Regular cardiac myocyte (primary cell): ENCODE measurements at places on chromosomes 16 and 17. TPM values are rescaled to one million over a fixed set of nuclear protein-coding genes. Genes with fewer than 3 reads are reported as not detected.

The PRSS33 gene
- not detected in 2 replicates for total RNA-seq

The TEX19 gene
- 0.19 TPM in 1 of 2 replicates, not detected in the other for total RNA-seq

The GRN gene
- 97.6 and 303 TPM in 2 replicates for total RNA-seq

The GJD3 gene
- total RNA-seq = 0.77 and 4.5 TPM in 2 replicates

The PCGF2 gene
- 1.7 and 1.9 TPM in 2 replicates for total RNA-seq

The CTRB1 gene
- not detected in 2 replicates for total RNA-seq

The ZNF500 gene
- total RNA-seq = 7.0 and 7.1 TPM in 2 replicates

The ZDHHC1 gene
- 1.7 and 5.4 TPM in 2 replicates for total RNA-seq

The USP32 gene
- 46.0 and 51.6 TPM in 2 replicates for total RNA-seq

The TAT gene
- total RNA-seq = not detected in 2 replicates

The SLFN14 gene
- not detected in 2 replicates for total RNA-seq

The ARL17A gene
- total RNA-seq = 3.3 and 3.9 TPM in 2 replicates

The CCL23 gene
- not detected in 2 replicates for total RNA-seq
